ENCODE measurements at places on chromosomes 6 and 20.

DNA sequence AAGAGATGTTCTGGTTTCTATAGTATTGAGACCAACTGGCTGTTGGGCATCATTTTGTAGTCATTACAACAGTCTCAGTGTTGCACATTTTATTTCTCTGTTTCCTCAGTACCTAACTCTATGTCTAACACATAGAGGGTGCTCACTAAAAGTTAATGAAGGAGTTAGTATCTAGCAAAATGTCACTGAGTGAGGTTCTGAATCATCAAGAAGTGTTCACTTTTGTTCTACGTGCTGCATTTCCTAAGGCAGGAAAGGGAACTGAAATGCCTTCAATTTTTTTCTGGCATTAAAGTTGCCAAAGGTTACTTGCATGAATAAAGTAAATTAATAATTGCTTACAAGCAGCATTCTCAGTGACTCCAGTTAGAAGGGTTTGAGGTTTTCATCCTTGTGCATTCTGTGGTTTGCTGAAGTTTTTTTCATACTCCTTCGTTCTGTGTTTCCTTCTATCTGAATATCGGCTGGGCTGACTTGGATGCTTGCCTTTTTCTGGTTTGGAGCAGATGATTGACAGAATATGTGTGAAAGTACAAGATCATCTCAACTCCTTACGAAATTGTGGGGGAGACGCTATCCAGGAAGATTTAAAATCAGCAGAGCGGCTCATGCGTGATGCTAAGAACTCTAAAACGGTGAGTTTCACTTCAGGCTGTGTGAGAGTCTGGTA lies 114.5 kb upstream of the SCGN start:
- DNase-seq, result no peak

GRCh38 chr6:3176562-3177355 lies 19.4 kb upstream of the TUBB2A start:
- DNase-seq, result peak; percentile 30

DNA sequence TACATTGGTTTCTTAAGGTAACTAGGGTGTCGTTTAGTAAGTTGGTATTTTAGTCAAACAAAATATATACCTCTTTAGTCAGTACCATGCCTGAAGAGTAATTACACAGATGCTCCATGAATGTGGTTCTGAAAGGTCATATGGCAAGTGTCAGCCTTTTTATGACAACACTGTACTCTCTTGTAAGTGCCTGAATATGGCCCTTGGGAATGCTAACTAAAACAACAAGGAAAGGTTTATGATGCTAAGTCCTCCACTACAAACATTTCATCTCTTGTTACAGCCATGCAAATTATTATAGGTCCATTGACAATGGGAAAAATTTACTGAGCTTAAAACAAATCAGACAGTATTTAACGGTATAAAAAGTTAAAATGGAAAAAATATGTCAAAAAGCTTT lies 39.0 kb upstream of the SUPT3H start:
- DNase-seq, result no peak

- peak; percentile 66 for DNase-seq
Observed at GRCh38 chr20:3710703-3711483, 1.5 kb downstream of the SIGLEC1 start.

GRCh38 chr6:11427723-11428245 lies 109.8 kb upstream of the TMEM170B start:
- no peak for DNase-seq

- no peak for DNase-seq
Observed at GRCh38 chr6:27280540-27281000, 31.5 kb downstream of the POM121L2 start.

GRCh38 chr6:52983159-52983848 lies 11.8 kb downstream of the GSTA4 start:
- no peak for DNase-seq

DNA sequence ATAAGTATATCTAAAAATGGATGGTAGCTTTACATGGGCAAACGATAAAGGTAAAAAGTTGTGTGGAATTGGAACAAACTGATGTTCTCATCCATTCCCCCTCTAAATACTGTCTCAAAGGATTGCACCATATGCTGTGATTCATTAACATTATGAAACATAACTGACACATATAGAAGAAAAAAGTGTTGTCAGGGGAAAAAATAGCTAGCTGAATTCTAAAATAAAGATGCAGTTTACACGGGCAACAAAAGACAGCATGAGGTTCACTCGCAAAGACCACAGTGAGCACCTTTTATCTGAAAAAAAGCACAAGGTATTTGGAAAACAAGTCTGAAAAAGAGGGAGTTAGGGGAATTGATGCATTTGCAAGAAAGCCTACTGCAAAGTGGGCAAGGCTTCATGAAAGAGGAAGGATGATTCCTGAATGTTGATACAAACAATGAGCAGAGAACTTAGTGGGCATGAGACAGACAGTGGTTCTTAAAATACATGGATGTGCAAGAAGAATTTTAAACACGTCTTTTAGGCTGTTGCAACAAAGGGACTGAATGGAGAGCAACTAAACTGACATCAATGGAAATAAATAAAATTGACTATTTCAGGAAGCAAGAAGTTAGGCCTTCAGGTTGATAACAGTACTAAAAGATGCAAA lies 280.9 kb downstream of the KIF16B start:
- no peak for DNase-seq

GRCh38 chr6:5680095-5680494 lies 326.6 kb downstream of the NRN1 start:
- DNase-seq, result no peak

DNA sequence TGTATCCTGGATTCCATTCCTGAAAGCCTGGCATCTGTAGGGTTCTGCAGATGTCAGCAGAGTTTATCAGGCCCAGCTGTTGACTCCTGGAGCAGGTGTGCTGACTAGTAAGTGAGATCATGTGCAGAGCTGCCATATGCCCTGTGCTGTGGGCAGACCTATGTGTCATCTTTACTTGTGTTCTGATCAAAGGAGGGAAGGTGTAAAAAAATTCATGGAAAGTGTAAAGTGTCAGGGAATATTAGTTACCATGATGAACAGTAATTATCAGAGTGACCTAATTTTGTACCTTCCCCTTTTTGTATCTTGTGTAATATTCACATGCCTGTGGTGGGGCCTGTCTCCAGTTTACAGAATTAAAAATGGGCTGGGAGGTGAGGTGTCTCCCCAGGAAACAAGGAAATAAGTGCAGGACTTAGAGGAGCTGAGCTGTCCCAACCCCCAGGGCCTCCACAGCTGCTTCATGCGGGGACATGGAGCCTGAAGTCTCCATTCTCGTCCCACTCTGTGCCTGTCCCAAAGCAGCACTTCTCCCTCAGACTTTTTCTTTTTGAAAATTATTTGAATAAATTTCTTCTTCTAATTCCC lies 148.2 kb upstream of the GGTLC1 start:
- DNase-seq, result no peak

DNA sequence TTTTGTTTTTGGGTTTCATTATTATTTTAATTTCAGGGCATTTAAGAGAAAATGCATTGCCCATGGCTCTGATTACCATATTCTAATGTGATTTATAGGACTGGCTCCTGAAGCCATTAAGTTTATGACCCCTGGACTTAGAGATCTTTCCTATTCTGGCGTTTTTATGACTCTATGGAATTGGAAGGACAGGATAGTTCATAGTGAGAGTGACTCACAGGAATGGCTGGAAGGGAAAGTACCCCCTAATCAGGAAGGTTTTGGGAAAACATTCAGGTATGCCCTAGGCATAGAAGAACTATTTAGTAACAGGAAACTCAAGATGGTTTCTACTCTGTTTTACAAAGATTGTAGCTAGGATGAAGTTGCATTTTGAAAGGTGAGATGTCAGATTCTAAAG lies 108.6 kb upstream of the SLC2A12 start:
- no peak for DNase-seq

- no peak for DNase-seq
Observed at GRCh38 chr6:112122756-112123155, 35.4 kb downstream of the FAM229B start.

DNA sequence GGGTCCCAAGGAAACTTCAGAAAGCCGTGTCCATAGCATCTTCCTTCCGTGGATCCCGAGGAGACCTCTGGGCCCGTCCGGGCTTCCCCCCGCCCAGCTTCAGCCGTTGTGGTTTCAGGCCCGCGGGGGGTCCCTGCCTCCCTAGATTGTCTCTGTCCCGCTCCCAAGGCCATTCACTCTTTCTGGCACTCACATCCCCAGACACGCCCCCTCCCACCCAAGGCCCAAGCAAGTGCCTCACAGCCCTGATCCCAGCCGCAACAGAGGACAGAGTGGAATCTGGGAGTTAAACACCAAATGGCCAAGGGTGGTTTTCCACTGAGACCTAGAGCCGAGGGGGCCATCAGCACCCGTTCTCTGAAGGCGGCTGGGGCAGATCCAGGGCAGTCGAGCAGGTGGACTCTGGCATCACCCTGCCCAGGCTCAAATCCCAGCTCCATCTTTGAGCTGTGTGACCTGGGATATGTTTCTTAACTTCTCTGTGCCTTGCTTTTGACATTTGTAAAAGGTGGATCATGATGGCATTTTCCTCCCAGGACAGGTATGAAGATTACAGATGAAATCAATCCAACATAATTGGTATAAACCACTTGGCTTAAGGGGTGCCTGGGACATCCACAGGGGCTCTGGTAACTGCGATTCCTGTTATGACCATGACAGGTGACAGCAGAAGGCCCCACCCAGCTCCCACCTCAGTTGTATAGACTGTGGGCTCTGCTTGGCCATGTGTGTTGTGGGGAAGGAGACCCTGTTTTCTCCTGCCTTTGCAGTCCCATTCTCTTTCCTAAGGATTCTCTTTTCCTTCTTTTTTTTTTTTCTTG lies 48.1 kb downstream of the CTCFL start:
- DNase-seq, result no peak

DNA sequence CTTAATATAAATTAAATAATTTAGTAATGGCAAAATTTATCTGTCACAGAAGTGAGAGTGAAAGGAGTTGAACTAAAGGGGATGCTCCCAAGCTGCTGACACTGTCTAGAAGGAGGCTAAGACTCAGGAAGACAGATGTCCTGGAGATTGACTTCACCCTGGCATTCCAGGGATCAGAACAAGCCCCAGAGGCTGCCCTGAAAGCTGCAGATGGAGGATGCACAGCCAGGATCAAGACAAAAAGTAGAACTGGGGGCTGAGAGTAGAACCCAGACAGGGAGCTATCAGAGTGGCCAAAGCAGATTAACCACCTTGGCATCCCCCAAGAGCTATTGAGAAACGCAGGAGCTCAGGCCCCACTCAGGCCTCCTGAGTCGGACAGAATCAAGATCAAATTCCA lies 189.2 kb upstream of the PLCB4 start:
- DNase-seq, result no peak

All from activated T-cell treated with anti-CD3 and anti-CD28 coated beads for 24 hours (primary cell).